ENCODE measurements at places on chromosomes 4 and X. TPM values are rescaled to one million over a fixed set of nuclear protein-coding genes. Genes with fewer than 3 reads are reported as not detected.

GRCh38 chr4:137378821-137379220 is 153.5 kb downstream of the PCDH18 start:
- no peak for DNase-seq

DNA sequence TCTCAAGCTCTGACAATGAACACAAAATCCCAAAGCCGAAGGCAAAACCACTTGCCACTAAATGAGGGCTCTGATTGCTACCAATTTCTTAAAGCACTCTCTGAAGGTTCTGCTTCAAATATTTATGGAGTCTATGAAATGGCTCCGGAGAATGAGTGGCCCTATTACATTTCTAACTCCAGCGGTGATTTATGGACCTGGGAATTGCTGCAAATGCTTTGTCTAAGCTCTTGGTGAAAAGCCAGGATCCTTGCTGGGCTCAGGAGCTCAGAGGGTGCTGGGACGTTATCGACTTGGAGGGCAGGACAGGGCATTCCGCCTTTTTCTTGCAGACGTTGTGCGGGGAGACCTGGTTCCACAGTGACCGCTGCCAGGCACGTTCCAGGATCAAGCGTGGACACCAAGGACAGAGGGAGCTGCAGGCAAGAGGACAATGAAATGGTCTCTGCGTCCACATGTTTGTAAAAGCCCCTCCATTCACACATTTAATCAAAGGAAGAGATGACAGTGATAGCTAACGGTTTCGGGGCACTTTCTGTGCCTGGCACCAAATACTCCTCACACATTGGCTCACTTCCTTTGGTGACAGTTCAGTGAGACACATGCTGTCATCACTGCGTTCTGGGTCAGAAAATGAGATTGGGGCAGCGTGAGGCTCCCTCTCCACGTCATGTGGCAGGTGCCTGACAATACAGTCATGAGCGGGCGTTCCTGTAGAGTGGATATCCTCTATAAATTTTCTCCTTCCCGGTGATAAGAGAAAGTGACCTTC is 58.8 kb downstream of the C4orf50 start:
- no peak for DNase-seq

GRCh38 chr4:23730998-23731397 is 158.8 kb downstream of the PPARGC1A start:
- DNase-seq = no peak

DNA sequence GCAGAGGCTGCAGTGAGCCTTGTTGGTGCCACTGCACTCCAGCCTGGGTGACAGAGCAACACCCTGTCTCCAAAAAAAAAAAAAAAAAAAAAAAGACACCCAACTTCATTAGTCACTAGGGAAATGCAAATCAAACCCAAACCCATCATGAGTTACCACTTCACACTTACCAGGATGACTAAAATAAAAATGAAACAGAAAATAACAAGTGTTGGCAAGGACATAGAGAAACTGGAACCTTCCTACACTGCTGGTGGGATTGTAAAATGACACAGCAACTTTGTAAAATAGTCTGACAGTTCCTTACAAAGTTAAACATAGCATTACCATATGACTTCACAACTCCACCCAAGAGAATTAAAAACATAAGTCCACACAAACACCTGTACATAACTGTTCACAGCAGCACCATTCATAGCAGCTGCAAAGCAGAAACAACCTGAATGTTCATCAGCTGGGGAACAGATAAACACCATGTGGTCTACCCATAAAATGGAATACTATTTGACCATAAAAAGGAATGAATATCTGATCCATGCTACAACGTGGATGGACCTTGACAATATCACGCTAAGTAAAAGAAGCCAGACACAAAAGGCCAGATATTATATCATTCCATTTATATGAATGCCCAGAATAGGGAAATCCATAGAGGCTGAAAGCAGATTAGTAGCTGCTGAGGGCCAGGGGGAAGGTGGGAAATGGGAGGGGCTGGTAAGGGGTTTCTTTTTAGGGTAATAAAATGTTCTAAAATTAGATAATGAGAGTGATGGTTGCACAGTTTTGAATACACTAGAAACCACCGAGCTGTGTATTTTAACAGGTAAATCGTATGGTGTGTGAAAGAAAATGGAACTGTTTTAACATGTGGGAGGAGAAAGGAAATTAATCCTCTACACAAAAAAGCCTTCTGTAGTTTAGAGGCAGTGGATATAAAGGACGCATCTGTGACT is 18.3 kb downstream of the CD99L2 start:
- DNase-seq = no peak

DNA sequence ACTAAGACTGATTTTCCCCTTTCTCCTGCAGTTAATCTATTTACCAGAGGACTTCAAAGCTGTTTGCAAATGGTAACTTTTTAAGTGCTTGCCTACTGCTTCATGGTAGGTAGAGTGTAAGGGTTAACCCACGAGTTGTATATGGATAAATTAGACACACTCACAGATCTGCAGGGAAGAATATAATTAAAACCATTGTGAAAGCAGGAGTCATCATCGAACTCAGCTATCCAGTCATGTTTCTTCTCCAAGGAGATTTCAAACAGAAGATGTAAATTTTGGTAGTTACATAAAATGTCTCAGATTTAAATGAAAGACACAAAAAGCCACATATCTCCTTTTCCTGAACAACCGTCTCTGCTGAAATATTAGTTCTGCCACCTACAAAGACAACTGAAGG is 549 bp upstream of the XG start:
- DNase-seq = no peak

The C4orf54 gene
- not detected for total RNA-seq

The MTHFD2L gene
- total RNA-seq = 9.4 TPM

The TMEM150C gene
- total RNA-seq = not detected

The ADH1A gene
- total RNA-seq = 0.20 TPM
